ENCODE measurements at places on chromosomes 7 and 10.

DNA sequence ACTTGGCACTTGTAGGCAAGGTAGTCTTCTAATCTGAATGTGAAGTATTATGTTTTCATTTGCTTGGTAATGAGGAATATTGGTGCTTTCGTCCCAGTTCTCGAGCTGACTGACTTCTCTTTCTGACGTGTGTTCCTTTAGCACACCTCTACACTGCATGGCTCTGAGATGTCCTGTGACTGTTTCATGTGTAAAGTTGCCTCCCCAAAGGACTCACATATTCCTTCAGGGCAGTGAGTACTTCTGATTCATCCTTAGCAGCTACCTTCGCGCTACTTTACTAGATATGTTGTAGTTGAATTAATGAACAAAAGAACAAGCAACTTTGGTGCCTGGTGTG lies 113.7 kb downstream of the EGFR start:
- no peak for DNase-seq

DNA sequence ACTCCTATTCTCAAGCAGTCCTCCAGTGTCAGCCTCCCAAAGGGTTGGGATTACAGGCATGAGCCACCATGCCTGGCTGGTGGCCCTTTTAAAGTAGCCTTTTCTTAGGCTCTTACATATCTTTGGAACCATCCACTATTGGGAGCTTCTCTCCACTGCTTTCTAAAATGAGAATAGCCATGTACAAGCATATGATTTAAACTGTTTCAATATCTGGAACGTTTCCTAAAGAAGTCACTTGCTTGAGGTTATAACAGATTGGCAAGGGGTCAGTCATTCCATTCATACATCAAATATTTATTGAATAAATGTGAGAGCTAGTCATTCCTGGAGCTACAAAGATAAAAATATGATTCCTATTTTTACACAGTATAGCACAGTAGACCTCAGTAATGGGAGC lies 97.4 kb upstream of the LRGUK start:
- no peak for DNase-seq

DNA sequence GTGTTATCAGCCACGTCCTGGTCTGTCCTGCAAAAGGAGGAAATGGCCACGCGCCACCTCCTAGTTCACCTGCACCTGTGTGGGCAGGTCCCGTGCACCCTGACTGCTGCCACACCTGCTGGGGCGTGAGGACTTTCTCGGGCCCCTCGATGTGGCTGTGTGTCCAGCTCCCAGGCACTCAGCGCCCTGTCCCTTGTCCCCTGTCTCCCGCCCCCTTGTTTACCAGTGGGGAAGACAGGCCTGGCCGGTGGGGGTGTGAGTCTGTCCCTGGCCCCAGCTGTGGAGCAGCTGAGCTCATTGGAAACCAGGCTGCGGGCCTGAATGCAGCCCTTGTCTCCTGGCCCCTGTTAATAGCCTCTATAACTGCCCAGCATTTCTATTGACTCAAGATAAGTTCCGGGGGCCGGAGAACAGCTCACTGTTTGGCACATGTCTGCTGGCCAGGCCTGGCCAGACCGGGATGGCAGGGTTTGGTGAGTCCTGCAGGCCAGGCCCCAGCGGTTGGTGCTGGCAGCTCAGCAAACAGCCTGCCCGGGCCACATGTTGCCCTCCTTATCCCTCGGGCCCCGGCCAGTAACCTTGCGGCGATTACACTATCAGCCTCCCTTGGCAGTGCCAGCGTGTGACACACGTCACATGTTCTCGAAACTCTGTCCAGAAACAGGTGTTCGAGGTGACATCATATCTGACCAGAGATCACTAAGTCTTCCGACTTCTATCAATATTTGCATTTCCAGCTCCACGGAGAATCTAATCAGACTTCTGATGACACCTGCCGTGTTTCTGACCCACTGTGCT lies 52.1 kb downstream of the FOXL3 start:
- no peak for DNase-seq

GRCh38 chr7:118040562-118040961 lies 143.4 kb upstream of the LSM8 start:
- no peak for DNase-seq

- no peak for DNase-seq
These were observed 2.1 kb downstream of the MXI1 start for GRCh38 chr10:110209454-110209925.

DNA sequence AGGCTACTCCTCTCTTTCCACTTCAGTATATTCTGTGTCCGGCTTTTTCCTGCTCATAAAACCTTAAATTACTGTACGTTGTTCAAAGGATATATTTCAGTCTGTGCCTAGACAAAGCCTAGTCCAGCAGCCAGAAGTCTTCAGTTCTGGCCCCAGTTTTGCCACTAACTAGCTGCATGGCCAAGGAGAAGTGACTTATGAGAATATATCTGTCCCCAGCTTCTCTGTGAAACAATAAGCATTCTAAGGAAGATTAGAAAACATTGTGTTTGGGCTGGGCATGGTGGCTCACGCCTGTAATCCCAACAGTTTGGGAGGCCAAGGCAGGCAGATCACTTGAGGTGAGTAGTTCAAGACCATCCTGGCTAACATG lies 105.0 kb upstream of the HDAC9 start:
- DNase-seq = no peak

DNA sequence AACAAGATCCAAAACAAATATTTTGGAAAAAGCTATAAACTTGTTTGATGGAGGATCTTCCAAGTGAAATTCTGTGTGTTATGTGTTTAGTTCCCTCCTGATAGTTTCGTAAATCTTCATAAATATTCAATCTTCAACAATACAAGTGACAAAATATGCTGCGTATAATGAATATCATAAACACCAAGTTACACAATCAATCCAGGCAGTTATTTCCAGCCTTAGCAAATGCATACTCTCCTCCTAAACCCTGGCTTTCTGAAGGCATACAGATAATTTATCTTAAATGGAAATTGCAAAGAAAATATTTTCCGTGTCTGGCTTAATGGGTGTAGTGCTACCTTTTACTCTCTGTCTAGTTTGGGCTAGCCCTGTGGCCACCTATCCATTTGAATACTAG lies 864.9 kb upstream of the ZWINT start:
- no peak for DNase-seq

- DNase-seq = peak; percentile 63
These were observed 1.3 kb downstream of the UBE2H start for GRCh38 chr7:129951226-129952085.

- DNase-seq = no peak
These were observed 649 bp downstream of the IDE start for GRCh38 chr10:92573091-92573797.

DNA sequence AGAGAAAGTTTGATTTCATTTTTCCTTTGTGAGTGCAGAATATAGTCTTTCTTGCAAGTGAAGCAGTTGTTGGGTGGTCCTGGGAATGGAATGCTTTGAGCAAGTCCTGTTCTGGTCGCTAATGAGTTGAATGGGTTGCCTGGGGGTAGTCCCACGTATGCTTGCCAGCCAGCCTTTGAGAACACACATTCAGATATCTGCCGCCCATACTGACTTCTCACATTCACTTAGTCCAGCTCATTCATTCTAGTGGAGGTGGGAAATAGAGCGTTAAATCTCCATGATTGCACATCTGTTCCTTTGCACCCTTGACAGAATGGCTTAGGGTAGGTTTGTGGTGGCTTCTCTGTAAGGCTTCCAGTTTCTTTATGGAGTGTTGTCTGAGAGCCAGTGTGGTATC lies 256.6 kb downstream of the SORCS3 start:
- no peak for DNase-seq

DNA sequence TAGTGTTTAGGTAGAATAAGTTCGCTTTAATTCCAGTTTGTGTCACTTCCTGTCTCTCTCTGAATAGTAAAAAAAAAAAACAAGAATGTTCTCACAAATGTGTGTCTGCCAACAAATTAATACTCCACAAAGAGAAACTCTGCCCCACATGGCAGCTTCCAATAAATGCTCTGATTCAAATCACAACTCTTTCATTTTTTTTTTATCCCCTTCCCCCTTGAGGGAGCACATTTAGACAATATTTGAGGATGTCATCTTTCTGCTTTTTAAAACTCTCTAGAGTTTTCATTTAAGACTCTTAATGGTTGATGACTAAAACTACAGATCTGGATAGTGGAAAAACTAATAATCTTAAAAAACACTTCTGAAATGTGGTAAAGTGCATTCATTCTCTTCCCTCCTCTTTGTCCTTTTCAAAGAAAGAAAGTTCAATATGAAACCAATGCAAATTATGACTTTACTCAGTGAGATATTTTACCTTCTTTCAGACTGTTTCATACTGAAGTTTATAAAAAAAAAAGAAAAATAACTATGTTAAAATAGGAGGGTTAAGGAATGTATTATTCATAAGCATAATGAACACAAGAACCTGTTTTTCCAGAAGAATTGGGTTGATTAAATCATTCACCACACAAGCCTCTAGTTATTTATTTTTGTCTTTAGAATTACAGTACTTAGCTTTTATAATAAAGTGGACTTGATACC lies 42.3 kb downstream of the ARID5B start:
- no peak for DNase-seq

- no peak for DNase-seq
These were observed 32.0 kb downstream of the CFAP46 start for GRCh38 chr10:132910186-132910880.

- DNase-seq = no peak
These were observed 92.9 kb downstream of the MYL10 start for GRCh38 chr7:101536232-101536631.

GRCh38 chr7:1616741-1617140 lies 46.9 kb upstream of the PSMG3 start:
- DNase-seq = no peak

DNA sequence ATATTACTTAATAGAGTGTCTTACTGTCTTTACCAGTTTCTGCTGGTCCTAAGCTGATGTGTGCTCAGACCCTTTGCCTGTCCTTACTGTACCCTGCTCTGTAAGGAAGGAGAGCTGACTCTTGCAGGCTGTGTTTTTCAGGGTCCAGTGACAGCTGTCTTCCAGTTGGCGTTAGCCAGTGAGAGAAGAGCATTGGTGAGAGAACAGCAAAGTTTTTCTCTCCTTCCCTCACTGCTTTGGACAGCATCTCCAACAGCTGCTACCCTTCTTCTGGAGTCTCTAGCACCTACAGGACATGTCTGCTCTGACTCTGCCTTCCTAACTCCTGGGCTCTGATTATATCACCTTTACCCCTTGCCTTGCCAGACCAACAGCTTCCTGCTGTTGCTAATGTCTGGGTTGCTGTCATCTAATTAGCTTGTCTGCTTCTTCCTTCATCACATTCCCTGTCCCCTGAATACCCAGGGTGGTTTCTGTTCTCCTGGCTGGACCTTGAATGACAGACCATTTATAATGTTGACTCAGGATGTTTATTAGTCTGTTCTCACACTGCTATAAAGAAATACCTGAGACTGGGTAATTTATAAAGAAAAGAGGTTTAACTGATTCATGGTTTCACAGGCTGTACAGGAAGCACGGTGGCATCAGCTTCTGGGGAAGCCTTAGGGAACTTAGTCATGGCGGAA lies 23.5 kb upstream of the PANK1 start:
- DNase-seq = no peak

GRCh38 chr7:51079494-51079893 lies 237.1 kb downstream of the COBL start:
- no peak for DNase-seq

GRCh38 chr10:27245836-27246235 lies 5.2 kb upstream of the ACBD5 start:
- no peak for DNase-seq

DNA sequence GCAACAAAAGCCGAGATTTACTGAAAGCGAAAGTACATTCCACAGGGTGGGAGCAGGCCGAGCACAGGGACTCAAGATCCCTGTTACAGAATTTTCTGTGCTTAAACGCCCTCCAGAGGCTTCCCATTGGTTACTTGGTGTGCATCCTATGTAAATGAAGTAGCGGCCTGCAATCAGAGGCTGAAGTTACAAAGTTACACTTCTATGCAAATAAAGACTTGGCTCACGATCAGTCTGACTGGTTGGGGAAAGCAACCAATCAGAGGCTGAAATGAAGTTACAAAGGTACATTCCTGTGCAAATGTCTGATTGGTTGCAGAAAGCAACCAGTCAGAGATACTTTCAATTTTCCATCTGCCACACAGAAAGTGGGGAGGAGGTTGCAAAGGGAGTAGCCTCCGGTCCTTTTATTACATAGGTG lies 4.1 kb downstream of the ACBD7 start:
- DNase-seq = peak; percentile 13

DNA sequence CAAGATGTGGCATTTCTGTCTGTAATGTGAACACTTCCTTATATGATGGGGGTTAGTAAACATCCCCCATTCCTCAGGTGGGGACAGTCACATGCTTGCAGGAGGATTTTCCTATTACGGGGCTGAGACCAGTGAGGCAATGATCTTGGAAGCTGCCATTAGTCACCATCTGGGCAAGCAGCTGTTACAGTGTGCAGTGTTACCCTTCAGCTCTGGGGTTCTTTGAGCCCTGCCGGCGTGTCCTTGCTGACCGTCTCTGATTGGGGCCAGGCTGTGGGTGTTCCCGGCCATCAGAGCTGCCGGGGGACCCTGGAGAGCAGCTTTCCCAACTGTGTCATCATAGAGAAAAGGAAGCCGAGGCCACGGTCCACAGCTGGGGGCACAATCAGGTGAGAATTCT lies 126.8 kb upstream of the FAM20C start:
- DNase-seq = no peak
